ENCODE measurements at places on chromosomes 7 and 10.

GRCh38 chr7:155631155-155631554, 13.3 kb upstream of the RBM33 start:
- no peak for DNase-seq

DNA sequence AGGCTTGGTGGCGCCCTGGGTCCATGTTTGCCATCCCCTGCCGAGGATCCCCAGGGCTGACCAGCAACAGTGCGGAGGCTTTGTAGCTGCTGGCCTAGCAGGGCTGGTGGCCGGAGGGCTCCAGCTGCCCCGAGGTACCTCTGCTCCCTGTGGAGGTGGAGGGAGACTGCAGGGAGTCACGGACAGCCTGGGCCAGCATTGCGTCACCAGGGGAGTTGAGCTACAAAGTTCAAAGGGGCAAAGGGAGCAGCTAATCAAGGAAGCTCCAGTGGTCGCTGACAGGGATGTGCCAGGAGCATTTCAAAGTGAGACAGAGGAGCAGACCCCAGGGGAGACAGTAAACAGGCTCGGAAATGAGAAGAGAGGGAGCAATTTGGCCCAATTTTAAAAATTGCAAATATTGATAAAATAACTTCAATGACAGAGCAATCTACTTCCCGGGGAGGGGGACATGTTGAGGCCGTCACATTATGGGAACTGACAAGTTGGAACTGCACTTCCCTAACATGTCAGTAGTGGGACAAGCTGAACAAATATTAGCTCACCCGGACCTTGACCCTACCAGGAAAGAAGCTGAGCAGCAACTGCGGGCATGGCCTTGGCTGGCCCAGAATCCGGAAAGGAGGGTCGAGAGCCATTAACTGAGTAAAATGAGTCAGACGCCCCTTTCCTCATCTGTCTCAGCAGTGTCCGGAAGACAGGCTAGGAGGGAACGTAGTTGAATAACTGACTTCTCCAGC, 39.4 kb downstream of the BTBD16 start:
- no peak for DNase-seq

GRCh38 chr7:96244244-96244991, 77.5 kb downstream of the SLC25A13 start:
- no peak for DNase-seq

DNA sequence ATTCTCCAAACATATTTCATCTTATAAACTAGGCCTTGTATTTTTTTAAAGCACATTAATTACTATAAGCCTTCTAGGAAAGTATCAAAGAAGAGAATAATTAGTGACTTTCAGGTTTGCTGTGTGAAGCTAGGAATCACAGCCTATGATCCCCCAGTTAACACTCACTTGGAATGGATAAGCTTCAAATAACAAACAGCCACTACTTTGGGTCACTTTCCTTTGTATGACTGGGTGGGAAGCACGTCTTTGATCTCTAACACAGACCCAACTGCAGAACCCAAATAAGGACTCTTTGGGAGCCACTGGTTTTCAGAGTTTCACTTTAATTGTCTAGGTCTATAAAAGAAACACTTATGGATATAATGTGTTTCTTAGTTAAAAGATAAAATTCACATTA, 769.3 kb downstream of the MAGI2 start:
- no peak for DNase-seq

DNA sequence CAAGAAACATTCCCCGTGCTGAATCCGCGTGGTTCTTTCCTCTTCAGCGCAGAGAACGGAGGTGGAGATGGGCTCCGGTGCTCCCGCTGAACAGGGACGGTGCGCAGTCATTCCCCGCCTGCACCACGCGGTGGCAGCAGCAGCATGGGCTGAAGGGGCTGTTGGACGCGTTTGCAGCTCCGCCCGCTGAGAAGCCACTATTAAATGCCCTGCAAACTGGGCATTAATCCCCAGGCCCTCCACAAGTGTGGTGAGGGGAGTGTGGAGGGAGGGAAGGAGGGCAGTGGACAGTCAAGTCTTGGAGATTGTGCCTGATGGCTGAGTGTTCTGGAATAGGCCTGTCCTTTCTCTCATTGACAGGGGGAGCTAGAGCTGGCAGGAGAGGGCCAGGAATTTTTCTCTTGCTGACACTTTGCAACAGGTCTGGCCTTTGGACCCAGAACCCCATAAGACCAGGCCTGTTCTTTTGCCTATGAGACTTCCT, 240.2 kb upstream of the INHBA start:
- DNase-seq, result no peak

- no peak for DNase-seq
Measured at GRCh38 chr10:125455855-125456254, 227.1 kb downstream of the TEX36 start.

DNA sequence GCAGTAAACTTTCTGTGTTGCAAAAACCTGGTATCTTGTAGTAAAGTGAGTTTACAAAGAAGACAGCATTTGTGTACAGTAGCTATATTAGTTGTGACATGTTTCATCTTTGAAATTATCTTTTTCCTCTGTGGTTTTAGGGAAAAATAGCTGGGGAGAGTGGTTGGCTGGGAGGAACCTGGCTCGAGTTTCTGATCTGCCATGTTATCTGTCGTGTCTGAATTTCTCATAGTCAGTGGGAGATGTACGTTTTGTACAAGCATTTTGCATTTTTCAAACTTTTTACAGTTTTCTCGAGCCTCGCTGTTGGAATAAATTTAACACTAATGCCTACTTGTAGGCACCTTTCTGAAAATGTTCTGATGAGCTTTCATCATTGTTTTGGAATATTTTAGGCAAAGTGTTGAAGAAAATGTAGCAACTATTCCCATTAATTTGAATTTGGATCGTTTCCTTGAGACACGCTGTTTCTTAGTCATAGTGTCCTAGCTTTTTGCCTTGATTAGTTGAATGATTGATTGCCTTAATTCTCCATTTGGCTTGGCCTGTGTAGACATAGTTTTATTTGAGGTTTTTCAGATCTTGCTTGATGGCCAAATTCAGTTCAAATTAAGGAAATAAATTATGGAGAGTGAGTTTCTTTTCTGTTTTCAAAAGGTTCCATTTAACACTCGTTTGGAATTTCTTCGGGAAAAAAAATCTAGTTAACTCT, 65.1 kb downstream of the CAMK1D start:
- peak; percentile 23 for DNase-seq
